ENCODE measurements at places on chromosomes 13 and 19.

DNA sequence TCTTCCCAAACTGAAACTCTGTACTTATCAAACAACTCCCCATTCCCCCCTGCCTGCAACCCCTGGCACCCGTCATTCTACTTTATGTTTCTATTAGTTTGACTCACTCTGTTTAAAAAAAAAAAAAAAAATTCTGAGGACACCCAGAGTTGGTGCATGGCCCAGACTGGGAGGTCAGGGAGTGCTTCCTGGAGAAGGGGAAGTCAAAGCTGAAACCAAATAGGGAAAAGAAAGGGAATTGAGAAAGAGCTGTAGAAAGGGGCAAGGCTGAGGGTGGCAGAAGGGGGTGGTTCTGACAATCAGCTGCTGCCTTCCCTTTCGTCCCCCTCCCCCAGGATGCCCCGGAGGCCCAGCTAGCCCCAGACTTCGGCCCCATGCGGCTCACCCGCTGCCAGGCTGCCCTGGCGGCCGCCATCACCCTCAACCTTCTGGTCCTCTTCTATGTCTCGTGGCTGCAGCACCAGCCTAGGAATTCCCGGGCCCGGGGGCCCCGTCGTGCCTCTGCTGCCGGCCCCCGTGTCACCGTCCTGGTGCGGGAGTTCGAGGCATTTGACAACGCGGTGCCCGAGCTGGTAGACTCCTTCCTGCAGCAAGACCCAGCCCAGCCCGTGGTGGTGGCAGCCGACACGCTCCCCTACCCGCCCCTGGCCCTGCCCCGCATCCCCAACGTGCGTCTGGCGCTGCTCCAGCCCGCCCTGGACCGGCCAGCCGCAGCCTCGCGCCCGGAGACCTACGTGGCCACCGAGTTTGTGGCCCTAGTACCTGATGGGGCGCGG lies 9.0 kb upstream of the STRN4 start:
- no peak for DNase-seq

- no peak for DNase-seq
Observed at GRCh38 chr13:33312861-33313212, 27.3 kb upstream of the STARD13 start.

- no peak for DNase-seq
Observed at GRCh38 chr13:28659621-28659970, 666 bp downstream of the POMP start.

GRCh38 chr19:23949611-23950010 lies 34.9 kb downstream of the ZNF726 start:
- DNase-seq: no peak

DNA sequence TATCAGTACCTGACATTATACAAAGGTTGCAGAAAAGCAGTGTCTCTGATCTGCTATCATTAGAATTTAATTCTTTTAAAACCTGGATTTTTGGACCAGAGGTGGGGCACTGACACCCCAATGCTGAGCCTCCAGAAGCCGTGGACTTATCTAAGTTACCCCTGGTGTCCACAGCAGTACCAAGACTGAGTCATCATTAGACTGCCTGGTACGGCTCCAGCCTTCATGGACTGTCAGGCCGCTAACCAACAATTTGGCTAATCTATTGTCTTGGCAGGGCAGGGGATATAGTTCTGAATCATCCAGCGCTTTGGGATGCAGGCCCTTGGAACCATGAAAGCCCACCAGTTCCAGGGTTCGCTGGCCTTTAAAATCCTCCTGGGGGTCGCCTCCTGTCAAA lies 78.3 kb downstream of the TSHZ3 start:
- DNase-seq: no peak

DNA sequence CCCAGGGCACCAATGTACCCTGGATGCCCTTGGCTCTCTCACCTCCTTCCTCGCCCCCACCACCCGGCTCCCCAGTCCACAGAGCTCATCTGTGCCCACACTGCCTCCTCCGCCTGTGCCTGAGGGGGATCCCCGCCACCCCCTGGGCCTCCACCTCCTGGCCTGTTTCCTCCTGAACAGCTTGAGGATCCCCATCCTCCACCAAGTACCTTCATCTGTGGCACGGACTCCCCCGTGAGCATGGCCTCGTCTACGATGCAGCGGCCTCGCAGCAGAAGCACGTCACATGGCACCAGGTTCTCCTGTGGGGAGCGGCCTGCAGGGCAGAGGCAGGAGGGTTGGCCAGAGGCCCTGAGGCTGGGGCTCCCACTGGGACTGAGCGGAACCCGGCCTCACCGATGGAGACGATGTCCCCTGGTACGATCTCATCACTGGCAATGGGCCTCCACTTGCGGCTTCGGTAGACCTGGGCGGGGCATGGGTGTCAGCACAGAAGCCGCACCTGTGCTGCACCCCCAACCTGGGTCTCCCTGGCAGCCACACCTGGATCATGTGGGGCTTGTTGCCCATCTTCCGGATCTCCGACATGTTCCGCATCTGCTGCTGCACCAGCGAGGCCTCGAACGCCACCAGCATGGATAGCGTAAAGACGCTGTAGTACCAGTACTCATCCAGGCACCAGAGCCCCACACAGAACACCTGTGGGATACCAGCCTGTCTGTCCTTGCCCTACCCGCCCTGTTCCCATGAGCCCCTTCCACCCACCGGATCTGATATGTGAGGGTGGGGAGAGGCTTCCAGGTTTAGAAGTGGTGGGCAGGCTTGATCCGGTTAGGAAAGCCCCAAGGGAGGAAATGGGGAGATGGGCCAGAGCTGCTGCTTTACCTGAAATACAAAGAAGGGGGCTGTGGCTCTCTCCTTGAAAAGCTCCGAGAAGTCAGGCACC lies 6.8 kb downstream of the ATP13A1 start:
- DNase-seq: no peak

DNA sequence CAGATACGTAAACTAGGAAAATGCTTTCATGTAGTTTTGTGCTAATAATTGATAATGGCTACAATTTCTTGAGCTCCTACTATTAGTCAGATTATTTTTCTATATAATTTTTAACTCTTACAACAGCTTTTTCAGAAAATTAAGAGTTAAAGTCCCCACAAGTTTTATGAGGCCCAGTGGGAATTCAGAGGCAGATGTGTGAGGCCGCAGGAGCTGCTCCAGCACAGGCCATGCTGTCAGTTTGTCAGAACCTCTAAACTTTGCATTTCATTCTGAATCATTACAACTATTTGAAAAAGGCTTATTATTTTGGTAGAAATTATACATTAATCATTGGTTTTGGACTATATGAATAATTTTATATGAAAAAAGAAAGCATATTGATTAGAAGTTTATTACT lies 370.8 kb downstream of the MYO16 start:
- DNase-seq: no peak

All from NCI-H748 treated with DMSO at 0.1 percent for 48 hours (cell line).